ENCODE measurements at places on chromosomes 6 and 20. TPM values are rescaled to one million over a fixed set of nuclear protein-coding genes. Genes with fewer than 3 reads are reported as not detected.
A peak's percentile ranks its signal among the peaks of the same experiment; 100 is the strongest.

Gene HRH3
- 0.35 TPM for total RNA-seq

GRCh38 chr20:59576216-59576953 lies 28.0 kb upstream of the PHACTR3 start:
- peaks cover 63% of the 10 kb centered on the region for H3K27me3 ChIP-seq
- no peaks in the 10 kb centered on the region for H3K36me3 ChIP-seq
- peaks cover 65% of the 10 kb centered on the region for H3K4me1 ChIP-seq
- peak overlapping the region; percentile 34 for H3K4me3 ChIP-seq
- no peak overlapping the region for H3K27ac ChIP-seq

Gene CHRNA4
- 0.71 TPM for total RNA-seq

Gene THEMIS
- not detected for total RNA-seq

DNA sequence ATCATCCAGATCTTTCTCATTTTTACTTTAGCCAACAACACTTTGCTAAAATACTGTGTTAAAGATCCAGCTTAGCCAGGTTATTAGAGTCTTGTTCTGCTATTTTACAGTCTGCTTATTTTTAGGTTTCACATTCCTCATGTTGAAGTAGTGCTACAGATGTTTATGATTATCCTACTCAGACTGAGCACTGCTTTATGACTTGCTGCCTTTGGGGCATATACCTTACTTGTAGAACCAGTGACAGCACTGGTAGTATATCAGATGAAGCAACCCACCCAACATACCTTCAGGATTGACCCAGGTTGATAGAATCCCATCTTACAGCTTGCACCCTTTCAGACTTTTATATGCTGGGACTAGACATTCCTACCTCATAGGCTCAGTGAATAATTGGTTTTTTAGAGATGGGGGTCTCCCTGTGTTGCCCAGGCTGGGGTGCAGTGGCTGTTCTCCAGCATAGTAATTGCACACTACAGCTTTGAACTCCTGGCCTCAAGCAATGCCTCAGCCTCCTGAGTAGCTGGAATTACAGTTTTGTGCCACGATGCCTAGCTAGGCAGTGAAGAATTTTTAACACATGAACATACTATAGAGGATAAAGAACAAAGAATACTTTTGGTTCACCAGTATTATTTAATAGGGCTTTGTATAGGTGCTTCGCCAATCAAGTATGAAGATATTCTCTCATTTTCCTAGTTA lies 63.8 kb upstream of the DYNLRB1 start:
- DNase-seq = no peak
- no peak overlapping the region for H3K4me3 ChIP-seq
- peaks cover 22% of the 10 kb centered on the region for H3K36me3 ChIP-seq

- no peaks in the 10 kb centered on the region for H3K36me3 ChIP-seq
- H3K27ac ChIP-seq = no peak overlapping the region
- H3K4me1 ChIP-seq = no peaks in the 10 kb centered on the region
- H3K27me3 ChIP-seq = no peaks in the 10 kb centered on the region
Observed at GRCh38 chr6:60679175-60679574, 1606.8 kb downstream of the KHDRBS2 start.

- DNase-seq = no peak
- H3K27me3 ChIP-seq = no peaks in the 10 kb centered on the region
- H3K27ac ChIP-seq = no peak overlapping the region
- no peaks in the 10 kb centered on the region for H3K4me1 ChIP-seq
- H3K36me3 ChIP-seq = peaks cover 23% of the 10 kb centered on the region
- no peak overlapping the region for H3K4me3 ChIP-seq
Observed at GRCh38 chr6:89853068-89853467, 23.4 kb downstream of the CASP8AP2 start.

GRCh38 chr6:63573076-63573898 lies 1.0 kb downstream of the LOC128125822 start:
- H3K4me1 ChIP-seq = peaks cover 7% of the 10 kb centered on the region
- H3K36me3 ChIP-seq = peaks cover 3% of the 10 kb centered on the region
- H3K27me3 ChIP-seq = no peaks in the 10 kb centered on the region
- H3K4me3 ChIP-seq = peak overlapping the region; percentile 87

Gene TRIM15
- not detected for total RNA-seq

DNA sequence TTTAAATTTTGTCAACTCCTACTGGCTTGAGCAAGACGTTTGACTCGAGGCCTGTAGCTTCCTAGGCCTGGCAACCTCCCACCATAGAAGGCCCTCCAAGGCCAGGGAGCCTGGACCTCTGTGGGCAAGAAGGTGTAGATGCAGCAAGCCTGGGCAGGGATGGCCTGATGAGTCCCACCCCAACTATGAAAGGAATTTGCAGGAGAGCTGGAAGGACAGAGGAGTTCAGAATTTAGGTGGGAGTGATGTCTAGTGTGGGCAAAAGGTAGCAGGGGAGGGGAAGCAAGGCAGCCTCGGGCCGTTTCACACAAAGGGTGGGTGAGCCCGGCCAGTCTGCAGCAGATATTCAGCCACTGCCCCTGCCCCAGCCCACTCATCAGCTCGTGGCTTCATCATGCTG lies 245.2 kb downstream of the CDH26 start:
- H3K4me3 ChIP-seq = no peak overlapping the region
- H3K4me1 ChIP-seq = peaks cover 6% of the 10 kb centered on the region
- no peak overlapping the region for H3K27ac ChIP-seq
- H3K27me3 ChIP-seq = no peaks in the 10 kb centered on the region
- DNase-seq = no peak

DNA sequence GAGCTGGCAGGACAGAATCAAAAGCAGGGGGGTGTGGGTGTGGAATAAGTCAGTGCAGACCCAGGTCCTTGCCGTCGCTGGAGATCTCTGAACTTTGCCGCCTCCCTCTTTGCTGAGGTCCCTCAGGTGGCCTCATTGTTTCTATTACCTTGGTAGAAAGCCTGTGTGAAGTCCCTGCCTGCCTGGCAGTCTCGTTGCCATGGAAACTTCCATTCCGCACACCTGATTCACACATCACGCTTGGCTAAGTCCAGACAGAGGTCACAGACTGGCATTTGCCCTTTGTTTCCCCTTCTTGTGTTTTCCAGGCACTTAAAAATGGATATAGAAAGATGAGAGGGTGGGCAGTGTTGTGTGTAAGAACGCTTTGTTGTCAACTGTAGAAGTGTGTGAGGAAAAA lies 260.6 kb downstream of the PRL start:
- DNase-seq = no peak
- no peaks in the 10 kb centered on the region for H3K36me3 ChIP-seq
- no peaks in the 10 kb centered on the region for H3K4me1 ChIP-seq
- no peak overlapping the region for H3K4me3 ChIP-seq

DNA sequence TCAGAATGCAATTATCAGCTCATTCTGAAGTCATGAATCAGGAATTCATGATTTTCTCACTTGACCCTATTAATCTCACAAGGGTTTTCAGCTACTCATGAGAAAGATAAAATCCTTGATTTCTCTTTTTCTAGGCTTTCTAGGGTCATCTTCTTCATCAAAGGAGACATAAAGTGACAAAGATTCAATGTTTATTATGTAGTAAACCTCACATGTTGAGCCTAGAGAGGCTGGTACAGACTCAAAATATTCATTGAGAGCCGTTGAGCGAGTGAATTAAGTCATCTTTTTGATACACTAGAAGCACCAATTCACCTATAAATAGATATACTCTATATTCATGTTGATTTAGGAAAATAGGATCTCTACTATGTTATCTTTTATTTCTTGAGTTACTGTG lies 104.8 kb upstream of the TRAF3IP2 start:
- H3K4me1 ChIP-seq = peaks cover 41% of the 10 kb centered on the region
- H3K27ac ChIP-seq = peak overlapping the region; percentile 81
- H3K27me3 ChIP-seq = no peaks in the 10 kb centered on the region
- no peak for DNase-seq

DNA sequence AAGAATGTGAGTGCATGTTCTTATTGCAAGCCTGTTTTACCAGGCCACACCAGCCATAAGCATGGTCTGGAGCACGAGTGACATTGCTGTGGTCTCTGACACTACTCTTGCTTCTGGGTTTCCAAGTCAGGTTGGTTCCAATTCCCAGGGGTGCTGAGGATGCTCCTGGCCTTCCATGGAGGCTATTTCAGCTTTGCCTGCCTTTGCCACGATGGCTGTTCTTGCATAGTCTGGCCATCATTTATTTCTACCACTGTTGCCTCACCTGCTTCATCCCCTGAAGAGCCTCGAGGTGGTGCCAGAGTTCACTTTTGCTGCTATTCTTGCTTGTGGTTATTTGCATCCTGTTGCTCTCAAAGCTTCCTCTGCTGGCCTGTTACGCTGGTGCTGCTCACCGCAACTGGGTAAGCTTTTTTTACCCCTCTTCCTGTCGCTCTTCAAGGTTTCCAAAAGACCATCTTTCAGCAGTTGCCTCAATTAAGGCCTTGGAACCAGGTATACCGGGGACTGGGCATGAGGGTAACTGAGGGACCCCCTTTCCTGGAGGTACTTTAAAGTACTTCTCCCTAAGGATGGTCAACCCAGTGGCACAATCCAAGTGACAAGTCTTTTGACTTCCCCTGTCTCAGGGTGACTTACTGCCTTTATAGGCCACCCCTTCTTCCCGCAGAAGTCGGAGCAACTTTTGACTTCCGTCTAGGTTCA lies 64.5 kb downstream of the AKAP7 start:
- no peak overlapping the region for H3K27ac ChIP-seq
- H3K4me1 ChIP-seq = no peaks in the 10 kb centered on the region
- H3K4me3 ChIP-seq = no peak overlapping the region
- no peaks in the 10 kb centered on the region for H3K27me3 ChIP-seq

- H3K4me1 ChIP-seq = peaks cover 44% of the 10 kb centered on the region
- DNase-seq = peak; percentile 69
- H3K27me3 ChIP-seq = no peaks in the 10 kb centered on the region
- H3K36me3 ChIP-seq = peaks cover 13% of the 10 kb centered on the region
- peak overlapping the region; percentile 58 for H3K4me3 ChIP-seq
Observed at GRCh38 chr20:63978319-63979228, 868 bp downstream of the SAMD10 start.

DNA sequence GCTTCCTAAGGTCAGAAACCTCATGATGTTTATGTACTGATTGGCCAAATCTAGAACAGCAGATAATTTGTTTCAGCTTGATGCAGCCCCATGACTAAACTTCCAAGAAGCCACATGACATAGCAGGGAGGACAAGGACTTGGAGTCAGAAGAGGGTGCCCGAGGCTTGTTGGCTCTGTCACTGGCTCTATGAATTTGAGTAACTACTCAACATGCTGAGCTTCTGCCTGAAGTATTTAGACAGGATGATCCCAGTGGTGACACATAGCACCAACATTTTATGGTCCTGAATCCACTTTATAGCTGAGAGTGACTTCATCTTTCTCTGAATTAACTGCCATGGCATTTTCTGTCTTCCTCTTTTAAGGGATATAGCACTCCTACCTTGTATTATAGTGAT lies 13.5 kb upstream of the TBX18 start:
- DNase-seq = no peak
- no peak overlapping the region for H3K27ac ChIP-seq
- peaks cover 16% of the 10 kb centered on the region for H3K4me1 ChIP-seq
- peaks cover 34% of the 10 kb centered on the region for H3K27me3 ChIP-seq

DNA sequence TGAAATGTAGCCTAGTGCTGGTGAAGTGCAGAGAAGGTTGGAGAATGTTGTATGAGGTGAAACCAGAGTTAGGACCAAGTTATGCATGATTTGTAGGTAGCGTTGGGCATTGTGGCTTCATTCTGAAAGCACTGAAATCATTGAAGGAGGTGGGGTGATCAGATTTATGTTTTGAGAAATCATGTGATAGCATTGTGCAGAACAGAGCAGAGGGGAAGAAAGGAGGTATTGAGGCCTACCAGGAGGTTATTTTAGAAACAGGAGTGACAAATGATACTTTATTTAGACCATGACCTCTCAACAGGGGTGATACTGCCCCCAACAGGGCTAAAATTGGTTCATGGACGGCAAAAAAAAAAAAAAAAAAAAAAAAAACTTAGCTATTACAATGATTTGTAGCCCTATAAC lies 15.6 kb upstream of the HMGN3 start:
- H3K4me3 ChIP-seq = no peak overlapping the region
- H3K4me1 ChIP-seq = no peaks in the 10 kb centered on the region
- no peaks in the 10 kb centered on the region for H3K27me3 ChIP-seq
- peak; percentile 17 for DNase-seq
- no peak overlapping the region for H3K27ac ChIP-seq
- no peaks in the 10 kb centered on the region for H3K36me3 ChIP-seq

DNA sequence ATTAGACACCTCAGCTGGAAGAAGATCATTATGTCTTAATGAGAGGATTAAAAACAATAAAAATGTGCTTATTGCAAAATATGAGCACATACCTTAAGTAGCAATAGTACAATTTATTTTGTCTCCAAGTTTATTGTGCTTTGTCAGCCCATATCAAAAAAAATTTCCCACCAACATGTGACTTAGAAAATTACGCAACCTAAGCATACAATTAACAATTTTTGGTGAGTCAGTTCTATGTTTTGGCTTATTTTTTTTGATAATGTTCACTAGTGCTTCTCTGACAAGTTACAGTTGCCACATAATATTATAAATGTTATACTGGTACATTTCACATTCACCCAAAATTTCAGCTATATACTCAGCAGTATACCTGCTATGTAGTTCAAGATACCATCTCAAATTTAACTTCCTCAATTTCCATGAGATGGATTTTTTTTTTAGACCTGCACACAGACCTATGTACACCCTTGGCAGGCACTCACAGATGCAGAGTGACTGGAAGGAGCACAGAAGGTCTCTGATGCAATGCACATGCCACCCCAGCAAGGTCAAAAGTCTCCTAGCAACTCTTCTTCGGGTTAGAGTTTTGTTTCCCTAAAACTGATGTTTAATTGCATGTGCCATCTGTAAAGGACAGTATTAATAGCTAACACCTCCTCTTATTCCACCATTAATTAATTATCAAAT lies 112.4 kb downstream of the PRKN start:
- no peaks in the 10 kb centered on the region for H3K4me1 ChIP-seq
- H3K36me3 ChIP-seq = no peaks in the 10 kb centered on the region
- DNase-seq = no peak
- H3K4me3 ChIP-seq = no peak overlapping the region
- no peak overlapping the region for H3K27ac ChIP-seq

GRCh38 chr6:124200661-124201060 lies 397.0 kb downstream of the NKAIN2 start:
- H3K4me3 ChIP-seq = no peak overlapping the region
- H3K27me3 ChIP-seq = no peaks in the 10 kb centered on the region
- no peak for DNase-seq
- no peak overlapping the region for H3K27ac ChIP-seq
- no peaks in the 10 kb centered on the region for H3K36me3 ChIP-seq

Gene FHL5
- 2.0 TPM for total RNA-seq

GRCh38 chr6:4920914-4921410 lies 82.9 kb downstream of the RPP40 start:
- no peaks in the 10 kb centered on the region for H3K36me3 ChIP-seq
- H3K27me3 ChIP-seq = no peaks in the 10 kb centered on the region
- no peak overlapping the region for H3K27ac ChIP-seq
- DNase-seq = no peak

DNA sequence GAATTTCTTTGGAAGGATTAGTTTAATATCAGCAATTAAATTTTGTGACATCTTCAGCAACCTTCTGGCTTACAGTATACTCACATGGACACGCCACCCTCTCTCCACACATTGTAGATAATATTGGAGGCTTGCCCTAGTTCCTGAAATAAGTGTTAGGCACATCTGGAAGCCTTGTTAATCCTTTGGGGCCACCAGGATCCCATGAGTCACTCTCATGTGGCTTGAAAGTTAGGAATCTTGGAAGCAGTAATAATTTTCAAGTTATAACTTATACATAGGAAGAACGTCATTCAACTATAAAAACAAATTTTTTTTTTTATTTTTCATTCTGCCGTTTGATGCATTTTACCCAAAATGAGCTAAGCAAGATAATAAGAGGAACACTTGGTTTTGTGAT lies 20.5 kb downstream of the LAMA4 start:
- H3K27ac ChIP-seq = peak overlapping the region; percentile 93
- H3K4me1 ChIP-seq = peaks cover 32% of the 10 kb centered on the region
- H3K4me3 ChIP-seq = no peak overlapping the region
- no peaks in the 10 kb centered on the region for H3K27me3 ChIP-seq
- DNase-seq = peak; percentile 82
